ENCODE measurements at places on chromosomes 16 and 17. TPM values are rescaled to one million over a fixed set of nuclear protein-coding genes. Genes with fewer than 3 reads are reported as not detected.

SPATA32 gene
- 0.41 TPM for total RNA-seq

TMEM114 gene
- not detected for total RNA-seq

TOP3A gene
- total RNA-seq: 55.2 TPM

SDK2 gene
- total RNA-seq: 2.9 TPM

PIK3R6 gene
- total RNA-seq: 0.17 TPM

KRT222 gene
- total RNA-seq: not detected

SECTM1 gene
- 6.1 TPM for total RNA-seq

Data from CD4-positive, alpha-beta memory T cell (primary cell).